ENCODE measurements at places on chromosomes 4 and X.

- no peak for DNase-seq
Measured at GRCh38 chrX:21438792-21439191, 64.6 kb downstream of the CNKSR2 start.

DNA sequence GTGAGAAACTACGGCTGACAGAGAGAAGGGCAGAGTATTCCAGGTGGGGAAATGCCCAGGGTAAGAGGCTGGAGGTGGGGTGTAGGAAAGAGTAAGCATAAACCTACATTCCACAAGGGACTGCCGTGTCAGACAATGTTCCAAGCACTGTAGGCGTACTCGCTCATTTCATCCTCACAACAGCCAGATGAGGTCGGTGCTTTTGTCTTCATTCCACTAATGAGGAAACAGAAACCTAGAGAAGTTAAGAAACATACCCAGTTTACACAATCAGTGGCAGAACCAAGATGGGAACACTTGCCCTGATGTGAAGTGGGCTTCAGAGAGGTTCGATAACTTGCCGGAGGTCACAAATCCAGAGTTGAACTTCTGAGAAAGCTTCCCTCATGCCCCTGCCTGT, 4.6 kb downstream of the SASH3 start:
- no peak for DNase-seq

DNA sequence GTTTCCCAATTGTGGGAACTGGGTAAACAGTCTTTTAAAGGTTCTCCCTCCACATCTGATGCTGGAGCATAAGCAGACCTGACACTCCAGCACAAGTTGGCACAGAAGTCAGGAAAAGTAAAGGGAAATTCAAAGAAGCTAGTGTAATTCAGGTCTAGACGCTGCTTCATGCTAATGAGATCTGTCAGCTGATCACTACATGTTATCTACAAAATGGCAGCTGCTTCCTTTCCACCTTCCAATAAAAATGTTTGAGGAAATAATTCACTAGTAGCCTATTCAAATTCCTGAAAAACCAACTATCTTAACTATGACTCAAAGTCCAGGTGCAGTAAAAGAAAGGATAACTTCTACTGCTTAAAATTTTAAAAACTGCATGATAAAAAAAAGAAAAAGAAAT, 29.3 kb downstream of the DCAF8L2 start:
- DNase-seq = no peak

GRCh38 chr4:147015491-147015890, 69.8 kb upstream of the TTC29 start:
- DNase-seq = no peak

GRCh38 chr4:1972414-1972813, 36.4 kb downstream of the NELFA start:
- no peak for DNase-seq

DNA sequence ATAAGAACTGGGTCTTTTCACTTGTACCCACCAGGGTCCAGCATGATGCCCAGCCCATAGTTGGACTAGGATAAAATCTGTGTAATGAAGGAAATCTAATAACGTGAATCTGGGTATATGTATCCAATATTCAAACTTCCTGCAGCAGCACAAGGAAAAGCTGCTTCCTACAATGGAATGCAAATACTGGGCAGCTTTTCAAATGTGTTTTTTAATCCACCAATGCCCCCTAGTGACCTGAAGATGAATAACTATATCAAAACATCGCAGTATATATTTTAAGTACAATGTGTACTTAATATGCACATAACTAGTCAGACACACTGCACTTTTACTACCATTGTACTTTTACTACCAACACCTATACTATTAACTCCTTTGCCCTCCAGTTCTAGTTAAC, 5.3 kb downstream of the APOO start:
- peak; percentile 61 for DNase-seq

All from HTR-8/SVneo (cell line).